Ascending aorta (tissue), 2 donors: ENCODE measurements at places on chromosomes 2 and 18. TPM values are rescaled to one million over a fixed set of nuclear protein-coding genes. Genes with fewer than 3 reads are reported as not detected.

The LAPTM4A gene
- 95.6 TPM for total RNA-seq

The MC2R gene
- total RNA-seq = not detected

The BCL2 gene
- 20.5 TPM for total RNA-seq

The MGAT4A gene
- total RNA-seq = 8.0 TPM

- no peak for DNase-seq
Measured at GRCh38 chr18:9869715-9870430, 15.9 kb upstream of the TXNDC2 start.

DNA sequence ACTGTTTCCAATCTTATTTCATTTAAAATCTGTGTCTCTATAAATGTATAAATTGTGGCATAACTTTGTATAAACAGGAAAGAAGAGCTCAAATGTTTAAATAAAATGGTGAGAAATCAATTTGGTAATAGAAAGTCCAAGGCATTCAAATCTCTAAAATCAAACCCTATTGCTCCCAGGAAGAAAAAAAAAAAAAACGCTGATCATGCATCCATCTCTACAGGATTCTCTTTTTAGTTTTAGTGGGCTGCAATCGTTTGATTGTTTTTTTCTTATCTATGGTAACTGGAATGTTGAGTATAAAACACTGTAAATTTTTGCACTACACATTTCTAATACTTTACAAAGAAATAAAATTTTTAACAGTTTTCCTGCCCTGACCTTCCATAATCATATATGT lies 75.6 kb downstream of the NCKAP1 start:
- no peak for DNase-seq

GRCh38 chr2:149375801-149376361 lies 45.5 kb downstream of the LYPD6 start:
- DNase-seq = no peak

GRCh38 chr2:60335533-60336237 lies 217.8 kb downstream of the BCL11A start:
- no peak for DNase-seq

DNA sequence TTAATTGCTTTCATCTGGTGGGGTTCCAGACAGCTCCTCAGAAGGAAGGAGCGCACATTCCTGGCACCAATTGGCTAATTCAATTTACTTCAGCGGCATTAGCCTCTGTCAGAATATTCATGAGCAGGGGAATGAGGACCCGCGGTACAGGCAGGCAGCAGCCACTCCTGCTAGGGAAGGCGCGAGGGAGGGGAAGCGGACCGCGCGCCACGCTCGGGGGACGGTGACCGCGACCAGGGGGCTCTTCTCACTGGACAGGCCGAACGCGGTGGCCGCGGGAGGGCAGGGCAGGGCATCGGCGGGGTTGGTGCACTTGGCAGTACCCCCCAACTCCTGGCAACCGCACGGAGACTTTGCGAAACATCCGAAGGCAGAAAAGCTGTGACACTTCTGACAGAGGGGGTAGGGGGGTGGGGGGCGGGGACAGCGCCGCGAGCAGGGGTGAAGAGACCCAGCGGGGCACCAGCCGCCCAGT lies at the start of gene CDH20:
CDH20 (plus strand) TSS at position 160 of the 475 bp plus-strand sequence.
- DNase-seq = no peak

DNA sequence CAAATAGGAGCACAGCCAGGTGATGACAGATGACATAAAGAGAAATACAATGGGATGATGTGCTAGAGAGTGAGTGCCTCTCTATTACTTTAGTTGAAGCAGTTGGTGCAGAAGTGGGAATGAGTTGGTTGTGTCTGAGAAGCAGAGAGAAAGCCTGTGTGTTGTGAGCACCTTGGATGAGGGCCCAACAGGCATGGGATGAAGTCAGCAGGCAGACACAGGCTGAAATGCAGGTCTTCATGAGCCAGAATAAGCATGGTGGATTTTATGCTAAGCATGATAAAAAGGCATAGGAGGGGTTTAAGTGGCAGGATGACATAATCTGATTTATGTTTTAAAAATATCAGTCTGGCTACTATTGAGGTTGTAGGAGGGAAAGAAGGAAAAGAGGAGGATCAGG lies 71.5 kb downstream of the KLHL14 start:
- DNase-seq = no peak

DNA sequence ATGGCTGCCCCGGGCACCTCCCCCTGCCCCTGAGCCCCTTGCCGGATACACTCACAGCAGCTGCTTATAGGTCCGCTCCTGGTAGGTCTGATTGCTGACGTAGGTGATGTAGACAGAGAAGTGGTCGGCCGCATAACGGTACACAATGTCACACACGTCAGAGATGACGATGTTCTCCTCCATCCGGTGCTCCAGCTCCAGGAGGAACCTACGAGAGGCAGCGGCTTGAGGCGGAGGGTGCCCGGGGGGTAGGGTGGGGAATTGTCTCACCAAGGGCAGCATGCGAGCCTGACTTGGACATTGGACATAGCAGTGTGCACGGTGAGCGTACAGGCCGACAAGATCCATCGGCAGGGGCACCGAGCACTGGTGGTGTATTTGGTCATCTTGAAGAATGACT lies 22.8 kb downstream of the SNORC start:
- peak; percentile 45 for DNase-seq

DNA sequence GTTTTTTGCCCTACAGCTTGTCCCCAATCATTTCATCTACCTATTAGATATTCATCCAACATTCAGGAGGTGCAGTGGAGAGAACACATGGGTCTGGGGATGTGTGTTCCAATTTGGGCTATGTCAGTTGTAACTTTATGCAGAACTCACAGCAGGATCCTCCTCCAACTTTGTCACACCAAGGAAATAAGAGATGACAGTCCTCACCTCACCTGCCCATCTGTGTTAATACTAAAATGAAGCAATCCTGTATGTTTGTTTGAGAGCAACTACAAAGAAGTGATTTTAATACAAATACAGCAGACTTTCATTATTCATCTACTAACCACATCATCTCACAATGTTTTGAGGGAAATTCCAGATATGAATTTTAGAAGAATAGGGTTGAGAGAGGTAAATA lies 126.7 kb downstream of the ARHGAP15 start:
- DNase-seq = no peak

GRCh38 chr2:57622009-57622408 lies 424.6 kb upstream of the VRK2 start:
- no peak for DNase-seq

GRCh38 chr2:111154758-111155157 lies 34.0 kb downstream of the BCL2L11 start:
- no peak for DNase-seq
